ENCODE measurements at places on chromosomes 16 and 17.

GRCh38 chr16:15970743-15971439, 21.5 kb downstream of the ABCC1 start:
- DNase-seq: no peak

GRCh38 chr17:61903251-61903650, 24.5 kb downstream of the INTS2 start:
- no peak for DNase-seq

- no peak for DNase-seq
Measured at GRCh38 chr17:50590946-50591737, 30.6 kb downstream of the CACNA1G start.

DNA sequence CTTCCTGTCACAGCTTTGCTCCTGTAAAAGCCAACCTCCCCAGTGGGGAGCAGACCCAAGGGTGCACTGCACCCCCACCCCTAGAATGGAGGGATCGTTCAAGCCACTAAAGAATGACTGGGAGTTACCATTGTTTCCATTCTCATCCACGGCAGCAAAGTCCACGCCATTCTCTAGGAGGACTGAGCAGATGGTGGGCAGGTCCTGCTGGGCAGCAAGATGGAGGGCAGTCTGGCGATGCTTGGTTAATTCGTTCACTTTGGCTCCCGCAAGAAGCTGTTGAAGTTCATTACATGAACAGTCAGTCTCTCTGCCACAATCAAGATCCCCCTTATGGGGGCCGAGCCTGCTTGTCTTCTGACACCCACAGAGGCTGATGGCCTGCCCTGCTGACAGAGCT, 30.8 kb downstream of the CYB5D2 start:
- no peak for DNase-seq

GRCh38 chr16:82439678-82440293, 187.0 kb upstream of the CDH13 start:
- no peak for DNase-seq

- DNase-seq: no peak
Measured at GRCh38 chr16:59392911-59393310, 658.8 kb upstream of the GOT2 start.

DNA sequence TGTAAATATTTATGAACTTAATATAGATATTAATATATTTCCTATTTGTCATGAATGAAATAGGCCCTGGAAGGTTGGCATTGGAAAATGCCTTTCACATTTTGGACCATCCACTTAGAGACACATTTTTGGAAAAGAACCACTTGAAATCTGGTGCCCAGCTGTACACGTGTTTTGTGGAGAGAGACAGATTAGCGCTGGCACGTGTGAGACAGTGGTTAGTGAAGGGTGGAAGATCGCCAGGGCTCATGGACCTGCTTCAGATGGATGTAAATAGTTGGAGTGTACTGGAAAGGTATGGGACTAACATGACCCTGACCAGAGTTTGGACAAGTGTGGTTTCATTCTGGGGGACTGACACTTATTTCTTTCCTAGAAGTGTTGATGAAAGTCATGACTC, 222.9 kb downstream of the PRKCA start:
- no peak for DNase-seq

DNA sequence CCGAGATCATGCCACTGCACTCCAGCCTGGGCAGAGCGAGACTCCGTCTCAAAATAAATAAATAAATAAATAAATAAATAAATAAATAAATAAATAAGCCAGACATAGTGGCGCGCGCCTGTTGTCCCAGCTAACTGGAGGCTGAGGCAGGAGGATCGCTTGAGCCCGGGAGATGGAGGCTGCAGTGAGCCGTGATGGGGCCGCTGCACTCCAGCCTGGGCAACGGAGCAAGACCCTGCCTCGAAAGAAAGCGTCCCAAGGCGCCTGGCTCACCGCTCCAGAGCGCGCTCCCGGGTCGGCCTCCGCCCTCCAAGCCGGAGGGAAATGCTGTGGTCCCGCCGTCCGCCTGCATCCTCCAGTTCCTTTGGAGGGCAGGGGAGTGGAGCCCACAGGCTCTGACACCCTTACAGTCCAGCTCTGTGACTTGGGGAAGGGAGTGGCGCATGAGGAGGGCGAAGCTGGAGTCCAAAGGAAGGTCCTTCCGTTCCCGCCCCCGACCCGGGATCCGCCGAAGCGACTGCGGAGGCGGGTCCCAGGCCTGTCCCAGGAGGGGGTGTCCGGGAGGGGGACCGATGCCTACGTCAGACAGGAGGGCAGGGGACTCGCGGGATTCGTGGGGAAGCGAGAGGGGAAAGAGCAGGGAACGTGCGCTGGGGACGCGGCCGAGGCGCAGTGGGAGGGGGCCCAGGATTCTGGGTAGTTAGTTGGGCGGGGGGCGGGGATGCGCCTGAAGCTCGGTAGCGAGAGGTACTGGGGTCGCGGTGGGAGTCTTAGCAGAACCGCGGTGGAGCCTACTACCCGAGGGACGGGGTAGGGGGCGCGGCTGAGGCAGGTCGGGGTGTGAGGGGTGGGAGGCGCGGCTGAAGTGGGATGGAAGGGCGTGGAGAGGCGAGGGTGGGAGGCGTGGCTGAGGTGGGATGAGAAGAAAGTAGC, 8.4 kb upstream of the TRPV2 start:
- no peak for DNase-seq

DNA sequence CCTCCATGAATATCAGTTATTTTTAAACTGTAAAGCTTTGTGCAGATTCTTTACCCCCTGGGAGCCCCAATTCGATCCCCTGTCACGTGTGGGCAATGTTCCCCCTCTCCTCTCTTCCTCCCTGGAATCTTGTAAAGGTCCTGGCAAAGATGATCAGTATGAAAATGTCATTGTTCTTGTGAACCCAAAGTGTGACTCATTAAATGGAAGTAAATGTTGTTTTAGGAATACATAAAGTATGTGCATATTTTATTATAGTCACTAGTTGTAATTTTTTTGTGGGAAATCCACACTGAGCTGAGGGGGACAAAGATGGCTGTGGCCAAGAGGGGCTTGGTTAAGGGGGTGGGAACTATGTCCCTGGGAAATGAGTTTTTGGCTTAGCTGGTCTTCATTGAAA, 2.3 kb downstream of the CCL11 start:
- DNase-seq: no peak

DNA sequence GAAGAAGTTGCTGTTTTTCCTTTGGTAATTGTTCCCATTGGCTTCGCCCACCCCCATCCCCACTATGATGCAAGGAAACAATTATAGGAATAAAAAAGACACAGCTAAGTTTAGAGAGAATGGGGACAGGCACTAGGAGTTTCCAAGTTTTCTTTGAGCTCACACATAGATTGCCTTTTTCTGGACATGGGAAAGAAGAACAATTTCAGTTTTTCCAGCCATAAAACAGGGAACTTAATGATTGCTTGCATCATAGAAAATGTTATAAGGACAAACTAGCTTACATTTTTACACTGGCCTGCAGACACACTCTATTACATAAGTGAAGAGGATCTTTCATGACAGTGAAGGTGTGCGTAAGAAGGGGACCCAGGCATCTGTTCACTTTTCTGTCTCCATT, 142.3 kb upstream of the ZFHX3 start:
- DNase-seq: no peak

DNA sequence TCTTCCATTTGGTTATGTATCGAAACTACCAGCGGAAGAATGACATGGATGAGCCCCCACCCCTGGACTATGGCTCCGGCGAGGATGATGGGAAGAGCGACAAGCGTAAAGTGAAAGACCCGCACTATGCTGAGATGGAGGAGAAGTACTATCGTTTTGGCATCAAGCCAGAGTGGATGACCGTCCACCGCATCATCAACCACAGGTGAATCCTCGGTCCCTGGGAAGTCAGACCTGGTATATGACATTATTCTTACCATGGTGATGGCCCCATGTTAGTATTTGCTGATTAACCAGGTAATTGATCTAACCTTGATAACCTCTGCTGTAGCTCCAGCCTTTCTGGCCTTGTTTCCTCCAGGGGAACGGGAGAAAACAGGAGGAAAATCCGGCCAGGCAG, 8.5 kb downstream of the CHD3 start:
- DNase-seq: no peak

- no peak for DNase-seq
Measured at GRCh38 chr17:4469552-4469951, 29.1 kb upstream of the SPNS2 start.

- no peak for DNase-seq
Measured at GRCh38 chr16:23523876-23524385, 13.6 kb upstream of the GGA2 start.

DNA sequence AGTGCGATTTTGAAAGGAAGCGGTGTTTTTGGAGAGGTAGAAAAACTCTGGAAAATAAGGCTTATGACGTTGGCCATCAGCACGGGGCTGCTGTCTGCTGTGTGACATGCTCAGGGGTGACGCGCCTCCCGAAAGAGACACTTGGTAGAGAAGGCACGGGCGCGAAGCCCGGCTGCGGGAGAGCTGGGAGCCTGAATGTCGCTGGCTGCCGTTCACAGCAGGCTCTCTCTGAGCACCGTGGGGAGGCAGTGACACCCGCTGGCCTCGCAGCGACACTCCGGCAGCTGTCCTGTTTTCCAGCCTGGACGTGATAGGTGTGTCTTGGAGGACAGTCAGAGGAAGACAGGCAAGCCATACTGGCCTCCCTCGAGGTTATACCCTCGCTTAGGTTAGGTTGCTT, 759.1 kb upstream of the RBFOX1 start:
- DNase-seq: no peak

- DNase-seq: no peak
Measured at GRCh38 chr17:16948587-16949376, 23.1 kb downstream of the TNFRSF13B start.

DNA sequence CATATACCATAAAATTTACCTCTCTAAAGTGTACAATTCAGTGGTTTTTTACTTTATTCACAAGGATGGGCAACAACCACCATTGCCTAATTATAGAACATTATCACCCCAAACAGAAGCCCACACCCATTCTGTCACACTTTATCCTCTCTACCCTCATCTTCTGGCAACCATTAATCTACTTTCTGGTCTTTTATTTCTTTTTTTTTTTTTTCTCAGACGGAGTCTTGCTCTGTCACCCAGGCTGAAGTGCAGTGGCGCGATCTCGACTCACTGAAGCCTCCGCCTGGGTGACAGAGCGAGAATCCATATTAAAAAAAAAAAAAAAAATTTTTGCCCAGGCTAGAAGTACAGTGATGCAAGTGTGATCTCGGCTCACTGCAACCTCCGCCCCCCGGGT, 90.7 kb upstream of the CLEC18B start:
- DNase-seq: no peak

DNA sequence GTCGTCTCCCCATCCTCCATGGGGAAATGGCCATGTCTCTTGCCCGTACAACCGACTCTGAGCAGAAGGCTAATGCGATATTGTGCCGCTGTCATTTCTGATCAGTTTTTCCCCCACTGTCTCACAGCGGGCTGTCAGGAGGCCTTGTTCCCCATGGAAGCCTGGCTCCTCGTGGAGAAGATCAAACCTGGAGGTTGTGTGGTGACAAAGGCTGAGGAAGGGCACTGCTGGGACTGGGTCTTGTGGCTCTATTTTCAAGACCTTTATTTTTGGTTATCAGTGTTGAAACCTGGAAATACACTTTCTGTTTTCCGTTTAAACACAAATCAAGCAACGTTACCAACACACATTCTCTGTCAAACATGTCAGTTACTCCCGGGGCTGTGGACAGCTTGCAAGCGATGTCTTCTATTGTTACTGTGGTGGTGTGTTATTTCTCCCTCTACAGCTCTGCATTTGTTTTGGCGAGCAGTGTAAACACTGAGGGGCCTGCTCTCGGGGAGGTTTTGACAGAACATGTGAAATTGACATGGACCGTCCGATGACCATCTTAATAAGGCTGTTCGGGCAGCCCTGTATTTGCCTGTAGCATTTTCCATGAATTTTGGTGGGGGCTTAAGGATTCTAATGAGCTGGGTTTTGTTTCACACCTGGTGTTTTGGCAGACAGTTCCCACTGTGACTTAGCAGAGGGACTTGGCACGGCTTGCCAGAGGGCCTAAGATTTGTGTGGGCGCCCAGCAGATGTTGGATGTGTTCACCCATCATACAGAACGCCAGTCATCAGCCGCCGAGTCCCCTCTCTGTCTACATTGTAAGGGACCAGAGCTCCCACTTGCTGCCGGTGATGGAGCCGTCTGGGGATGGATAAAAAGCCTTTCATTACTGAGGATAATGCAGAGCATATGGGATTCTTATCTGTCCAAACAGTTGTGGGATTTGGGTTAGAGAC, 12.5 kb downstream of the RBFOX1 start:
- DNase-seq: no peak

DNA sequence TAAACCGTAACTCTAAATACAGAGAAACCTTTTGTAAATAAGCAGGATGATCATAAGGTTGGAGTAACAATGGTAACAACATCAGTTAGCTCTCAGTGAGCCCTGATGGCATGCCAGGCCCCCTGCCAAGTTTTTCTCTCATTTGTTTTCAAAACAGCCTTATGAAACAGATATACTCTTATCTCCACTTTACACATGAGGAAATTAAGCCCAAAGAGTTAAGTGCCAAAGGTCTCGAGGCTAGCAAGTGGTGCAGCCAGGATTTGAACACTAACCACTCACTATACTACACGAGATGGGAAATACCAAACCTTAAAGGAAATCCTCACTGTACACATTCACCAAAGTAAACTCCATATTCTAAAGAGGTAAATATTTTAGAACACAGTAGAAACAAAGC, 15.0 kb downstream of the USP31 start:
- DNase-seq: no peak

DNA sequence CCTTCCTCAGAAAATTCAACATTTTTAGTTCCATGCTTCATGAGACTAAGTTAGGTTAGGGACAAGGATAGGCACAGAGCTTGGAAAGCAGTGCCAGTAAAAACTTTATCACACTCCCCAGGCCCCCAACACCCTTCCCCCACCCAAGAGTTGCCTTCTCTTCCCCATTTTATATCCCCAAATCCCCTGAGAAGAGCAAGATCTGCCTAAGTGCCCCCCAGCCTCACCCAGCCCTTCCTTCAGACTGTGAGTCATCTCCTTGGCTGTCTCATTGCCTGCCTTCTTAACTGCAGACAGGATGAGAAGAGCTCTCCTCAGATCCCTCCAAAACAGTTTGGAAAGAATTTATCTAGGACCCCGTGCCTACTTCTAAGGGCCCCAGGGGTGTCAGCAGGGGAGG, 55.8 kb downstream of the NEUROD2 start:
- DNase-seq: no peak

- DNase-seq: no peak
Measured at GRCh38 chr17:6753006-6753445, 2.8 kb upstream of the XAF1 start.

GRCh38 chr16:30032083-30032819, 1.2 kb upstream of the TLCD3B start:
- peak; percentile 61 for DNase-seq

DNA sequence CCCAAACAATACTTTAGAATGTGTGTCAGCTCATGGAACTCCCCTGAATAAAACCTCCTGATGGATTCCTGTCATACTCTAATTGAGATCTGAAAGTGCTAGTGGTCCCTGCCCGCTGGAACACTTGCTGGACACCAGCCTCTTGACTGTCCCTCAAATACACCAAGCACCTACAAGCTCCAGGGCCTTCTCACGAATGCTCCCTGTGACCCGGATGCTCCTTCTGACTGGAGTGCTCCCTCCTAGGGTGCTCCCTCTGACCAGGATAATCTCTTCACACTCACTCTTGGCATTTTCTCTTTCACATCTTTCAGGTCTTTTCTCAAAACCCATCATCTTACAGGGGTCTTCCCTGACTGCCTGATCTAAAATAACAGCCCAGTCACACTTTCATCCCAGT, 205.9 kb downstream of the SLC39A11 start:
- DNase-seq: no peak
